ENCODE measurements at places on chromosomes 4 and X.

- no peak for DNase-seq
These were observed 25.3 kb downstream of the STARD8 start for GRCh38 chrX:68672581-68673318.

DNA sequence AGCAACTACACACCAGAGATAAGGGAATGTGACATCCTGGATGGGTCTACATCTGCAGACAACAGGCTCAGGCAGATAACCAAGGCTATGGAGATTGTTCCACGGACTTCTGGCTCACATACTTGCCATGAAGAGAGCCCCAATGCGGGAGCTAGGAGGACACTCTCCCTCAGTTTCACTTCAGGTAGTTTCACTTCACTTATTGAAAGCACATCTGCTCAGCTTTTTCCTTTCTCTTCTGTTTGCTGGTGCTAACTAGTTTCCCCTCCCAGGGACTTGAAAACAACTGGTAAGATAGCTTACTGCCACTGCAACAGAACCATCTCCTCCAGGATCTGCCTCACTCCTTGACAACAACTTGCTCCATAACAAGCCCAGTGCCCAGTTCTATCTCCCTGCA lies 1.4 kb upstream of the CT47C1 start:
- DNase-seq, result no peak

GRCh38 chr4:86976801-86977485 lies 42.1 kb downstream of the AFF1 start:
- DNase-seq, result no peak

DNA sequence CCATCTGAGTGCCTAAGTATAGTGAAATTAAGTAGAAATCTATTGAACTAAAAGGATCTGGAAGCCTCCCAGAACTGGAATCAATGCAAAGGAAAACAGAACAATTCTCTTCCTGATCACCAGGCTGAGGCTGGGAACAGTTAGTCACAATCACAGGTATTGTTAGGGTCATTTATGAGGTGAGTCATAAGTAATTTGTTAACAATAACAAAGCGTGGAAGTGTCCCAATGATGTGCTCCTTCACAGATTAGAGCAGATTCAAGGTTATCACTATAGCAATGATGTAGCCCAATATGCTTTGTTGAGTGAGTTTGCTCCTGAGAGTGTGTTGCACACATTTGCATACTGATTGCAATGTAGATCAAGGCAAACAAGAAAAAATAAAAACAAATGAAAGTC lies 228.1 kb downstream of the ZNF674 start:
- DNase-seq, result no peak

DNA sequence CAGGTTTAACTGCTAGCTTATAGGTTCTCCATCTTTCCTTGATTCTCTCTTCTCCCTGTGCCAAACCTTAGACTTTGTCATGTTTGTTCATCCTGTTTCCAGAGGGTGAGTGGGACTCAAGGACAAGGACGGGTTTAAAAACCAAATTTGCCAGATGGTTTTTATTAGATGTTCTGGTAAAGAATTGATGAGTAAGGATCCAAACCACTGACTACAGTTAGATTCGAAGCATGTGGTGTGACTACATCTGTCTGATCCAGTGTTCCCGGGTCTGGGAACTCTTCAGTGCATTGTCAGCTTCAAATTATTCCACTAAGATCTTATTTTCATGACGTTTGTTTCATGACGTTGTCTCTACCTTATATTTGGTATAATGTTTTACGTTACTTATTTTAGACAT lies 37.5 kb downstream of the MTMR1 start:
- DNase-seq, result no peak

DNA sequence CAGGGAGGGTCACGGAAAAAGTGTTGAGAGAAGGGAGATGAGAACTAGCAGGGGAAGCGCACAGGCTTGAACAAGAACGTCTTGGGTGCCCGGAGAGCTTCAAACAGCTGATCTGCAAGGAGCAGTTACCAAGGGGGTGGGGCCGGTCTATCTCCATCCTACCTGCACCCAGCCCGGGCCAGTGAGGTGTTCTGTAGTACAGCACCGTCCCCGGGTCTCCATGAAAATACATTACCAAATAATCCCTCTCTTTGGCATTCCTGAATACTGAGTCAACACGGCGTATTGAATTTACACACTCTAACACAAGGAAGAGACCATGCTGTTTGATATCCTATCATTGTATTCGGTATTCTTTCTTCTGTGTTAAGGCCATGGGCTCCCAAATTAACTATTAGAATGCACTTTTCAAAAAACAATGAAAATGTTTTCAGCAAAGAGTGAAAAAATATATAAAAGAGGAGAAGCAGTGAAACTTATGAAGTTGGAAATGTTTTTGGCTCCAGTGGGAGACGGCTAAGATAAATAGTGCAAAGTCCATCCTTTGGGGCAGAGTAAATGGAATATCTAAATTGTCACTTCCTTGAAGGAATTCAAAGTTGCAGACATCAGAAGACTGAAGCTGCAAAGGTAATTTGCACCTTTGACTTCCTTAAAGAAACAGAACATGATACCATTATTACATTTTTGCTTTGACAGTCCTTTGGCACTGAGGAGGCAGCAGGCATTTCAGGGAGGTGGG lies 90.3 kb downstream of the DHRSX start:
- no peak for DNase-seq

- DNase-seq, result no peak
These were observed 143.2 kb downstream of the CFAP47 start for GRCh38 chrX:36062778-36063177.

DNA sequence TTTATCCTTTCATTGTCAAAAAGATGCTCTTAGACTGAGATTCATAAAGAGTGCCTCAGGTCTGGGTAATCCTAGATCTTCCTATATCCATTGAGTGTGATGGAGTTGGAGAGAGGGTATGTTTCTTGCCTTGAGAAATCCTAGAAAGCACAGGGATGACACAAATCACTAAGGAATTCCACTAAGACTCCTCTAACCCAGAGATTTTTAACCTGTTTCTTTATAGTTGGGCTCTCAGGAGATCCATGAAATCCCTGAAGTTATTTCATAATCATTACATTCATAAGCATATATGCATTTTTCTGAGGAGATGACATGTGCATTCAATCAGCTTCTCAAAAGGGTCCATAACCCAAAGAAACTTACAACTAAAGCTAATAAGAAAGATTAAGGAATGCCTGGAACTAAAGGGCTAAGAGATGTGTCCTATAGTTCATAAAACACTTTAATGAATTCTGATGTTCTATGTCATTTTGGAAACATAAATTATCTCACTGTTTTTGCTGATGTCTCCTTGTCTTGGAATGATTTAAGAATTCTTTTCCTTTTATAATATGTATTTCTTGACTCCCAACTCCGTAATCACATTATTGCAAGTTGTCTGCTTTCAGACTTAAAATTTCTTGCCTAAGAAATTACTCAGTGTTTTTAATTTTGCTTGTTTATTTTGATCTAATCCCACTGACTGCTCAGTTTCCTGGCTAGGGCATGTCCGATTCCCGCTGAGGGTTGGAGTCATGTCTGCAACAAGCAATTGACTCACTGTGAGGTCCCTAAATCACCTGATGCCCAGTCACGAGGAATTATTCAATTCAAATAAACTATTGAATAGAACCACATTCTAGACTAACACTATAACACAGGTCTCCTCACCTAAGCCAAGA lies 2.8 kb upstream of the AMTN start:
- DNase-seq, result no peak

DNA sequence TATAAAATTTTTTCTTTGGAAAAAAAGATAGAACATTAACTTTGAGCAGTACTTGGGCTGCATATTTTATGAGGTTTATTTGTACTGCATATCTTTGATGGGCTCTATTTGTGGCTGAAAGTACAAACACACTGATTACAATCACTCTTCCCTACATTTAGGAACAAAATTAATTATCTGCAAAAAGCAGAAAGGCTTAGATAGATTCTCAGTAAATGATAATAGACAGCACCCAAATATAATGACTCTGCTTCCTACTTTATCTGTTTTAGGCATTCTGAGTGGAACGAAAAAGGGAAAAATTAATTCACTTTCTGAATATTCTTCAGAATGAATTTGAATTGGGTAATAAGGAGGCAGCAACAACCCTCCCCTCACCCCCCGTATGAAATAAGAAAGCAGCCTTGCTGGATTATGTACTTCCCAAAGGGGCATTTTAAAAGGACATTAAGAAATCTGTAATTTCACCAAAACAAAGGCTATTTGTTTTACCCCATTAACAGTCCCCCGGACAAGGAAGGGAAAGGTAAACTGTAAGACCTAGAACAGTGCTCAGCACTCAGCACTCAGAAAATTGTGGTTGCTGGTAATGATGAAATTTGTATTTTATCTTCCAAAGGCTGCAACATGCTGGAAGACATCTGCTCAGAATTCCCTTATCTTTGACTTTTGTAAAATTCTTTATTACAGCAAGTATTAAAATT lies 242.6 kb downstream of the GPC3 start:
- no peak for DNase-seq

DNA sequence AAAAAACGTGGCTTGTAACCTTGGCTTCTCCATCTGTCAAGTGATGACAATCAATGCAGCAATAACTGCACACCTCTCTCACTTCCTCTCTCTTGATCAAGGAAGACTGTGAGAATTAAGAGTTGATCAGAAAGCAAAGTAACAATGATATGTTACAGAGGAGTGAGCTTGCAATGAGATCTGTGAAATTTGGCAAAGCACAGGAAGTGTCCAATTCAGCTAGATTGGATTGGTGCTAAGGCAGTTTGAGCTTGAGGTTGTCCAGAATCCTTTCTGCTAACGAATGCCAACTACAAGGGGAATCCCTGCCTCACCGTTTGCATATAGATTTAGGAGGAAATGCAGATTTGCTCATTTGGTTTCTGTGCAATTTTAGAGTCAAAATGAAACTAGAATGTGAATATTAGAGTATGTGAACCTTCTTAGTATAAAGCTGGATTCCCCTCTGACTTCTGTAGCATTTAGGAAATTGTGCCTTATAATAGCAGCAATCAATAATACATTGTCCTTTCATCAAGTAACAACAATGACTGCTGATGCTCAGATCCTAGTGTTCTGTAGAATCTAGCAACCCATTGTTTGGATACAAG lies 346.4 kb downstream of the PTTG2 start:
- DNase-seq, result peak; percentile 35

GRCh38 chrX:48899078-48899410 lies 1.3 kb downstream of the PQBP1 start:
- no peak for DNase-seq

DNA sequence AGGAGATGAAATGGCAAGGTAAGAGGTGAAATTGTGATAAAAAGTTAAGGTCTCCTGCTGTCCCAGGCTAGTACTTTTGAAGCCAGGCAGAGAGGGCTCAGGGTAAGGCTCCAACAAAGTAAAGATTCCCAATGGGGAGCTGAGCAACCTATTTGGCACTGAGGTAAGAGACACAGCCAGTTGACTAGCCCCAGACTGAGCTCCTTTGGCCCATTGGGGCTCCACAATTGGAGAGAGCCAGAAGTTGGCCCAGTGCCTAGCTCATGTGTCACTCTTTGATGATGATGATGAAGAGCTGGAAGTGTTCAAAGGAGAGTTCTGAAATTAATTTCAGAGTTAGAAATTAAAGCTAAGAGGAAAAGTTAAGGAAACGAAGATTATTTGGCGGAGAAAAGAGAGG lies 94.6 kb downstream of the RLIM start:
- no peak for DNase-seq

- DNase-seq, result peak; percentile 69
These were observed 7.1 kb downstream of the SLC49A3 start for GRCh38 chr4:681736-682451.

DNA sequence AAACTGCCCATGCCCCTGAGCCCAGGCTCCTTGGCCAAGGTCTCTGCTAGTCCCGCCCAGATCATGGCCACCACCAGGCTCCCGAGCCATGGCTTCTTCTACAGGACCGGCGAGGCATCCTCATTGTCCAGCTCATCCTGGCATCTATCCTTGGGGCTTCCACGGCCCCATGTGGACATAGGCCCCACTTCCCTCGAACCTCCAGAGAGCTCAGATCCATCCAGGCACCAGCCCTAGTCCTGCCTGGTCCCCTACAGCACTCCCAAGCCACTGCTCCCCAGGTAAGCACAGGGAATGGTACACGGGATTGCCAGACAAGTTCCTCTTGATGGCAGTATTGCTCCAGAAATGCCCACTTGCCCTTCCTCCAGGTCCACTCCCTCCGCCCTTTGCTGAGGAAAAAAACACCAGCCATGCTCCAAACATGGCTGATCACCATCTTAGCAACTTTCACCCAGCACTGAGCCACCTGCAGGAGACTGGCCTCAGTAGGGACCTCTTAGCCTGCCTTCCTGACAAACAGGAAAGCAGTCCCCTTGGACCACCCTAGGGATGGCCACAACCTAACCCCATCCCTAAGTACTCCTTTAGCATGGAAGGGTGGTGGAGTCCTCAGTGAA lies 272.1 kb upstream of the AGTR2 start:
- no peak for DNase-seq

- DNase-seq, result no peak
These were observed 51.7 kb upstream of the MCF2 start for GRCh38 chrX:139759637-139760036.

DNA sequence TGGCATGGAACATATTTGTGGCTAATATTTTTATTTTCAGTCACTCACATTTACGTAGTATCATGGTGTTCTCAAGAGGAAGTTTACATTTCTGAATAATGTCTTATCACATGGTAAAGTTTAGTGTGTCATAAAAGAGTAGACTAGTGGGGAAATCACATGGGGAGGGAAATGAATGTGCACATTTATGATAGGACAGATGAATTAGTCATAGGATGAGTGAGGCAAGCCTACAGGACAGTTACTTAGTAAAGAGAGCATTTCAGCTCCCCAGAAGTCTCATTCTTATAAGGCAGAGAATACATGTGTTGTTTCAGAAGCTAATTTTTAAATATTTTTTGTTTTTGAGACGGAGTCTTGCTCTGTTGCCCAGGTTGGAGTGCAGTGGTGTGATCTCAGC lies 6.2 kb downstream of the GK start:
- DNase-seq, result peak; percentile 19

GRCh38 chr4:8373973-8374545 lies 66.5 kb downstream of the ACOX3 start:
- DNase-seq, result no peak

- DNase-seq, result peak; percentile 17
These were observed at the start of gene ARHGAP24 for GRCh38 chr4:85474818-85475630. ARHGAP24 (plus strand) TSS chr4:85475150.

- no peak for DNase-seq
These were observed 44.8 kb upstream of the GRPEL1 start for GRCh38 chr4:7112656-7113055.

DNA sequence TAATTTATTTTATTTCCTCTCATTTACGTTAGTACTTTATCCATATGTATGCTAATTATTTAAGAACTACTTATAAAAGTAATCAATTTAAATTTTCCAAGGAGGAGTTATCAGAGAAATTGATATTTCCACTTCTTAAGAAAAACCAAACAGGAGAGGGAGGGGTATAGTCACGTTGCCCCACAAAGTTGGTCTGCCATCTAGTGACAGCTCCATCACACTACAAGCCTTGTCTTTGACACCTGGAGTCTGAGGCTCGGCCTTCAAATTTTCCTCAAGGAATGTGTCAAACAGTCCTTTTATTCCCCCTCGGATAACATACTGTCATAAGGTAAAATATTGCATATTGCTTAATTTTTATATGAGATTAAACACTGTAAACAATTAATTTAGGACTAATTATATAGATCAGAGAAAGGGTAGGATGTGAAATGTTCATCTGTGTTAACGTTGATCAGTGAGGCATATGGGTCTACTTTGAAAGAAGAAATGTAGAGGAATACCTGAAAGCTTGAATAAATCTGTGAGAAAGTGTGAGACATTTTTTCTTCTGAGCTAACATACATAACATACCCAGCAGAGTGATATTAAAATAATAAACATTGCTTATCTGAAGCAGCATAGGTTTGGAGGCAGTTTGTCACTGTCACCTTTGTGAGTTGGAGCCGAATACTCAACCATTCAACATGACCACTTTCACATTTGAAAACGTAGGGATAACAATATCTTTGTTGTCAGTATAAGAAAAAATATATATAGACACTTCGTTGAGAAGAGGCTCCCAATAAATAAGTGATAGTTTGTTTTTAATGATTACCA lies 114.4 kb downstream of the GLRA3 start:
- peak; percentile 2 for DNase-seq
